ENCODE measurements at places on chromosomes 4 and X.
A peak's percentile ranks its signal among the peaks of the same experiment; 100 is the strongest.

DNA sequence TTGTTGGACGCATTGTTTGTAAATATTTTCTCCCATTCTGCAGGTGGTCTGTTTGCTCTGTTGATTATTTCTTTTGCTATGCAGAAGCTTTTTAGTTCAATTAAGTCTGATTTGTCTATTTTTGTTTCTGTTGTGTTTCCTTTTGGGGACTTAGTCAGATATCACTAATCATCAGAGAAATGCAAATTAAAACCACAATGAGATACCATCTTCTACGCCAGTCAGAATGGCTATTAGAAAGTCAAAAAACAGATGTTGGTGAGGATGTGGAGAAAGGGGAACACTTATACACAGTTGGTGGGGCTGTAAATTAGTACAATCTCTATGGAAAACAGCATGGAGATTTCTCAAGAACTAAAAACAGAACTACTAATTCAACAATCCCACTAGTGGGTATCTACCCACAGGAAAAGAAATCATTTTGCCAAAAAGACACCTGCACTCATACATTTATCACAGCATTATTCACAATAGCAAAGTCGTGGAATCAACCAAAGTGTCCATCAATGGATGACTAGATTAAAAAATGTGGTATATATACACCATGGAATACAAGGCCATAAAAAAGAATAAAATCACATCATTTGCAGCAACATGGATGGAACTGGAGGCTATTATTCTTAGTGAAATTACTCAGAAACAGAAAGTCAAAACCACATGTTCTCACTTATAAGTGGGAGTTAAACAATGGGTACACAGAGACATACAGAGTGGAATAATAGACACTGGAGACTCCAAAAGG lies 8.1 kb downstream of the COQ2 start:
- no peak for DNase-seq

- no peak for DNase-seq
Observed at GRCh38 chr4:42267724-42268123, 115.3 kb upstream of the BEND4 start.

GRCh38 chrX:75291611-75292010 lies 17.7 kb downstream of the UPRT start:
- DNase-seq: no peak

GRCh38 chr4:182062936-182063335 lies 180.3 kb upstream of the TENM3 start:
- DNase-seq: no peak

DNA sequence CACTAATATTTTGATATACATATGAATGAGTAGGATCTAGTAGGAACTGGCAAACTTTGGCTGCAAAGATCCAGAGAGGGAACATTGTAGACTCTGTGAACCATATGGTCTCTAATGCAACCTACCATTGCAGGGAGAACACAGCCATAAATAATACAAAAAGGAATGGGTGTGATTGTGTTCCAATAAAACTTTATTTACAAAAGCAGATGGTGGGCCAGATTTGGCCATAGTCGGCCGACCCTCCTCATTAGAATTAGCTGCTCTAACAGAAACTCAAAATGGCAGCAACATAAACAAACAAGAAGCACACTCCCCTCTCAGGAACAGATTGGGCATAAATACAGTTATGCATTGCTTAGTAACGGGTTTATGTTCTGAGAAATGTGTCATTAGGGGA lies 198.1 kb upstream of the RBPJ start:
- DNase-seq: no peak

GRCh38 chrX:113929004-113929403 lies 654.9 kb upstream of the HTR2C start:
- DNase-seq: no peak

- DNase-seq: peak; percentile 60
Observed at GRCh38 chrX:129786210-129786651, 6.5 kb downstream of the SASH3 start.

DNA sequence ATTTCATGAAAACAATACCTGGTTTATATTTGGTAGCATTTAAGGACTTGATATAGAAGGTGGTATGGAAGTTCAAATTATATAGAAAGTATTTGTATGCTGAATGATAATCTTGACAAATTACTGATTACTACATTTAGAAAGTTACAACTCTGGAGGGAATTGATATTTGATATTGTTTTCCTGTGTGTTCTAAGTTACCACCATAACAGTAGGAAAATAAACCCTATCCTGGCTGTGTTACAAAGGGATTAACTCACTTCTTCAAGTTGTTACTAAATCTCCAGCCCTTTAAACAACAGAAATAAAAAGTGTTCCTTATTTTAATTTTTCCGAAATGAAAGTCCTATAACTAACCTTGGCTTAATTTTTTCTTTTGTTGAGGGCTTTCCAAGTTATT lies 36.6 kb downstream of the FHL1 start:
- DNase-seq: no peak

GRCh38 chrX:149540621-149541520 lies at the start of gene EOLA1:
Gene EOLA1 (plus strand): TSS chrX:149541012. CDS start chrX:149545631, 4,619 bp downstream.
- DNase-seq: peak; percentile 72

All from GM13977 (cell line).